ENCODE measurements at places on chromosomes 7 and 10. TPM values are rescaled to one million over a fixed set of nuclear protein-coding genes. Genes with fewer than 3 reads are reported as not detected.

- DNase-seq: no peak
Measured at GRCh38 chr10:43961523-43962345, 313.1 kb upstream of the ZNF32 start.

GRCh38 chr10:128364631-128365030 lies 238.4 kb upstream of the MKI67 start:
- no peak for DNase-seq

DNA sequence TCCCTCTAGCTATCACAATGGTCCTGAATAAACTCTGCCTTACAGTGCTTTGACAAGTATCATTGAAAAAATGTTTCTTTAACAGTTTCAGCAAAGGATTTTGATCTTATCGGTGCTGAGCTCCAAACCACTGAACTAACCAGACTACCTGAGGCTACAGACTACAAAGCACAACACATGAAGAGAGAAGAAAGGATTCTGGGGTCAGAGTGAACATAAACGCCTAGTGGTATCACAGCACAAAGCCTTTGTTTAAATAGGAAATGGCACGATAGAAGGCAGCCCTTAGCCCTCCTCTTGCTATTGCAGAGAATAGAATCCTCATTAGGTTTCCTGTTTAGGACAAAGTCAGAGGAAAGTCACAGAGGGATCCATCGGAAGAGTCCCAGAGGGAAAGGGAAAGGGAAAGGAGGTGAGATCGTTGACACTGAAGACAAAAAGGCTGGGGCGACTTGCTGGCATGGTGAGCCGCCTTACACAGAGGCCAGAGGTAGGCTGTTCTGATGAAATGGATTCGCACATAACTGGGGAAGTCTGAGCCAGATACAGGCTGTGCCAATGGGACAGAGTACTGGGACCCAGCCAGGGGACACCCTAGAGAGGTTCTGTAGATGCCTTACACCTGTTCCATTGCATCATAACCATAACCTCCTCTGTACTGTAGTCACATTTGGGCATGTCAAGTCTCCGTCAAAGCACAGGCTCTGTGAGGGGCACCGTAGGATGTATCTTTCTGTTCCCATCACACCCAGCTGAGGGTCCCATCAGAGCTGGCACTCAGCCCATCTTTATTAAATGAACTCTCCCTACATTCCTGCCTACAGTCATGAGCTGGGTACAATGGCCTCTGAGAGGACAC lies 71.5 kb downstream of the XPNPEP1 start:
- no peak for DNase-seq

GRCh38 chr10:8113616-8114015 lies 59.1 kb downstream of the GATA3 start:
- no peak for DNase-seq

DNA sequence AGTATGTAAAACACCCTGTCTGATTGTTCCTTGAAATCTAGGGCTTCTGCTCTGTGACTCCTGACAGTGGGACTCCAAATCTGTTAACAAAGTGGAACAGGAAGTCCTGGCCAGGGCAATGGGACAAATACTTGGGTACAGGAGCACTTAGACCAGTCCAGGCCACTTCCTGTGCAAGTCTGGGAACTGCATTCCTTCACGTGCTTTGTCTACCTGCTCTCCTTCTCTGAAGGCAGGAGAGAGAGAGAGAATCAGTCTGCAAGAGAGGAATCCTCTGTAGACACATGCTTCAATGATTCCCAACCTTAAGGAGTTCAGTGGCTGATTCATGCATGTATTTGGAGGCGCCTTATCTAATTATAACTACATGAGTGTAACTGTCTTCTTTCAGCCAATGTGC lies 530.2 kb downstream of the GATA3 start:
- DNase-seq: no peak

DNA sequence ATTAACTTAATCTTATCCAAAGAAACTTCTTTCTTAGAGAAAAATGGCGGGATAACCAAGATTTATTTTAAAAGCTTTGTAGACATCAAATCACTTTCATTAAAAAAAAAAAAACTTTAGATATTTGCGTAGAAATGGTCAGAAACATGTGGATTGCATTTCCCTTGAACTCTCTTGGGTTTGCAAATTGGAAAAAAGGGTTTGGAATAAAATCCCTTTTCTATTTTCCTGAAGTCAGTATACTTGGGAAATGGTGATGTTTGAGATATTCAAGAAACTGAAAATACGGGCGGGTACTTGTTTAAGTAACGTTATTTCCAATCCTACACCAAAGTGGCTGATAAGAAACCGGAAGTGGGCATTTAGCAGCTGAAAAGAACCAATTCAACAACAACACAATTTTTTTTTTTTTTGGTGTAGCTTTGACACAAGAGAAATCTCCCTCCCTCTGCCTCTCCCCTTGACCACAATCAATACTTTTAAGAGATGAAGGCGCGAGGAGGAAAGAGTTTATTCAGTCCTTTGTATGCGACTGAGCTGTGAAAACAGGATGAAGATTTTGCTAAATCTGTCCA lies 13.7 kb upstream of the GFRA1 start:
- DNase-seq: no peak

DNA sequence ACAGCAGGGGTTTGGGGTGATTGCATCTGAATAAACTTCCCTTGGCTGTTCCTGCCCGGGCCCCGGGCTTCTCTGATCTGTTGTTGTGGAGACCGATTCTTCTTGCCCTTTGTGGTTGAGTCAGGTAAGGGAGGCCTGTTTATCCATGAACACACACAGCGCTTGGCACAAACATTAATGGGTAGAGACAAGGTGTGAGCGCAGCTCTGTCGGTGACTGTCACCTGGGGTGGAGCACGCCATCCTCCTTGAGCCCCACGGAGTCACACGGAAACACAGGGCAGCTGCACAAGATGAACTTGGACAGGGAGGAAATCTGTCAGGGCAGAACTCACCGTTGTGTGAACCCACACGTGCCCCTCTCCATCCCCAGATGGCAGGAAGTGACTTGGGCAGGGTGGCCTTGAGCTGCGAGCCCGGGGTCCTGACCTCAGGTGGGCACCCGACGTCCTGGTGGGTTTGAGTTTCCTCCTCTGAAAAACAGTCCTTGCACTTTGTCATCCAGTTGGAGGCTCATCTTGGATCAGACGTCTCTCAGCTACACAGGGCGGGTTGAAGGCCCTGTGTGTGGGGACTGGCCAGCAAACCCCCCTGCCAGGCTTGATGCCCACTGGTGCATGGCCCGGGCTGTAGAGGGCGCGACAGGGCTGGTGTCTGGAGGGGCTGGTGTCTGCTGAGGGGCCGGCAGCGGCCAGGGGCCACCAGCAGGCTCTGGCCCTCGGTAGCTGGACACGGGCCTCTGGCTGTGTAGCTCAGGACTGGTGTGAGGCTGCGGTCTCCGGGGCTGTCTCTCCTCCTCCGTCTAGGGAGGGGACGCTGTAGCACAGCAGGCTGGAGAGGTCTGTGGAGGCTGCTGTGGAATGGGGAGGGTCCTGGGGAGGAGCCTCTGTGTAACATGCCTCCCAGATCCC lies 24.2 kb upstream of the SHH start:
- DNase-seq: no peak

GRCh38 chr7:135799881-135800280 lies 51.3 kb upstream of the FAM180A start:
- DNase-seq: no peak

- no peak for DNase-seq
Measured at GRCh38 chr10:122526892-122527291, 33.7 kb upstream of the DMBT1 start.

GRCh38 chr7:103075337-103075918 lies 488 bp downstream of the ARMC10 start:
- DNase-seq: peak; percentile 59

DNA sequence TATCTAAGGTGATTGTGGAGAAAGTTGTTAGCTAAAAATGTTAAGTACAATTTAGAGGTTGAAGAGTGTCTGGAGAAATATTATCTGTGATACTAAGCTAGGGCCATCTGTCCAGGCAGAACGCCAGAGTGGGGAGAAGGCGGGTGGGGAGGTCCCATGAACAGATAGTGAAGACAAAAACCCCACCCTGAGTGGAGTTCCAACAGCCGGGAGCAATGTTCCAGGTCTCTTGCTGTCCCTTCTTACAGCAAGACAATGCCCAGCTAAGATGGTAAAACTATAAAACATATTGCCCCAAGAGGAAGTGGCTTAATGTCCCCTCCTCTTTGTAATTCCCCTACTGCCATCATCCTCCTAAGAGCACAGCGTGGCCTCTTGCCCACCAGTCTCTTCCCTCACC lies 10.4 kb upstream of the IL15RA start:
- no peak for DNase-seq

DNA sequence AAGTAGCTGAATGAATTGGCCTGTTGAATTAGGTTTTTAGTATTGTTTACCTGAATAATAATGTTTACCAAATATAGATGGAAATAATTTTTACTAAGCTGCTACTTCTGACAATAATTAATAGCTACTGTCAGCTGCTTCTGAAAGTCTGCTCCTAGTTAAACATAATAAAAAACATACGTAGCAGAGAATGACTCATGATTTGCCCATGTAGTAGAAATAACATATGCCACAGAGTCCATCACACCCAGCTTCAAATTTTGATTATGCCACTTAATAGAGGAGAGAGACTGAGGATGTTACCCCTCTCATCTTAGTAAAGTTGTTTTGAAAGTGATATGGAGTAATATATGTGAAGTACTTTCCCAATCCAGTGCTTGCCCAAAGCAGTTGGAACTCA lies 57.6 kb upstream of the MDFIC start:
- DNase-seq: peak; percentile 46

- DNase-seq: peak; percentile 36
Measured at GRCh38 chr7:112370436-112370835, 79.8 kb upstream of the IFRD1 start.

- no peak for DNase-seq
Measured at GRCh38 chr7:139523968-139524815, 707 bp downstream of the CLEC2L start.

- DNase-seq: no peak
Measured at GRCh38 chr10:123759501-123760031, 93.4 kb downstream of the GPR26 start.

GRCh38 chr10:25117757-25118156 lies 57.0 kb upstream of the GPR158 start:
- DNase-seq: no peak

DNA sequence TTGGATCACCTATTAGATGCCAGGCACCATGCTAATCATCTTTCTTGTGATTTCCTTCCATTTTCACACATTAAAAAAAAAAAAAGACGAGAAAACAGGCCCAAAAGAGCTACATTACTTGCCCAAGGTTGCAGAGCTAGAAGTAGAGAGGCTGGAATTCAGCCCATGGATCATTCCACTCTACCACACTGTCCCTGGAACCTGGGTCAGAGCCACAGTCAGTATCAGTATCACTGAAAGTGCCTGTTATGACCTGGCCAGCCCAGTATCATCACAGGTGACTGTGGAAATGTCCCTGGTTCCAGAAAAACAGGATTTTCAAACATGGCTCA lies 3.3 kb upstream of the FLNC start:
- DNase-seq: no peak

DNA sequence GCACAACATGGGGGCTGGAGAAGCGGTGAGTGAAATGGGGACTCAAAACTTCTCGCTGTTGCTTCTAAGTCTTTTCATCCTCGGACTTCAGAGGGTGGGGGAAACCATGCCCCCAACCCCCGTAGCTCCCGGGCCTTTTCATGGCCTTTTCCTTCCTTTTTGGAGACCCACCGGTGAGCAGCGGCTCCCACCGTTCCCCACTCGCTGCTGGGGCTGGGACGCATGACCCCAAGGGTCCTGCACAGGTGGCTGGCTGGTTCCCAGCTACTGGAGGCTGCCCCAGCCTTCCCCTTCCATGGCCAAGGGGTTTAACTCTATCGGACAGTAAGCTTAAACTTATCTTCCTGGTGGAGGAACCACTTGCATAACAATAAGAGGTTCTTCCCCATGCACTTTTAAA lies 194.3 kb upstream of the FERD3L start:
- no peak for DNase-seq

DNA sequence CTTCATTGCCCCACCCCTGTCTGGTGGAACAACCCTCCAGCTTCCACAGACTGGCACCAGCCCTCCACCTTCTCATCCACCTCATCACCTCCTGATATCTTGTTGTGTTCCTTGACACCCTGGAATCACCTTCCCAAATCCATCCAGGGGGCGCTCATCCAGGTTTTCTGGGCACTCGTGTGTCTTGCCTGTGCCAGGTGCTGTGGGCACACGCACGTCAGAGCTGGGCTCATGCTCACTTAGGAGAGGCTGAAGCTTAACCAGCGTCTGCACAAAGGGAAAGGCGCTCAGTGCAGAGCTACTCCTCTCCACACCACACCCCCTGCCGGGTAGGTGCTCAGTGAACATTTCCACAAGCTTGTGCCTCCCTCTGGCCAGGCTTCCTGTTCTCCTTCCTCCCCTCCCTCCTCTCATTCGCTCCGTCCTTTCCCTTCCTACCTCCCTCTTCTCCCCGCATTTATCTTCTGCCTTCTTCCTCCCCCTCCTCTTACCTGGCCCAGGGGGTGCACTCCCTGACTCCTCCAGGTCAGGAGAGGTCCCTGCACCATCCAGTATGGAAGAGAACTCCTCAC lies 4.8 kb downstream of the ADCYAP1R1 start:
- no peak for DNase-seq

DNA sequence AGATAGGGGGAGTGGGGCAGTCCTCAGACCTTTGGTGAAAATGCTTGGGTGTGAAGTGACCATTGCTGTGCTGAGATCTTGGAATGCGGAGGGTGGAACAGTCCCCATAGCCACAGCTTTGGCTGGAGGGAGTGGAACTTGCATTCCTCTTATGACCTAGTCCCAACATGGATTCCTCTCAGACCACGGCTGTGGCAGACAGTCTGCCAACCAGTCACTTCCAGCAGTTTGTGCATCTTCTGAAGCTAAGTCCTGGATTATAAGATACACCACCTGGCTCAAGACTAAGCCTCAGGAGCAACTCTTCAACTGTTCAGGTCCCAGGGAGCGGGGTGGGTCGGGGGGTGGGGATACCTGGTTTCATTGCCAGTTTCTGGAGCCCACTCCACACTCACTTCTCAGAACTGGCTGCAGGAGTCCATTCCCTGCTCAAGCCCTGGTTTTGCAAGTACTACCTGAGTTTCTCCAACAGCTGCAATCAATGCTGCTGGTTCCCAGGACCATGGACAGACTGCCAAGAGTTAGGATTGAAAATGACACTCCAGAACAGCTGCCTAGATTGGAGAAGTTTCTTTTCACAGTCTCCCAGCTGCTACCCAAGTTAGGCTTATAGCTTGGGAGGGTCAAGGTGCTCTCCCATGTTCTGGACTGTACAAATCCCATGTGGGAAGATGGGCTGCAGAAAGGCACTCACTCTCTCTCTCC lies 29.1 kb upstream of the DGKB start:
- DNase-seq: no peak

DNA sequence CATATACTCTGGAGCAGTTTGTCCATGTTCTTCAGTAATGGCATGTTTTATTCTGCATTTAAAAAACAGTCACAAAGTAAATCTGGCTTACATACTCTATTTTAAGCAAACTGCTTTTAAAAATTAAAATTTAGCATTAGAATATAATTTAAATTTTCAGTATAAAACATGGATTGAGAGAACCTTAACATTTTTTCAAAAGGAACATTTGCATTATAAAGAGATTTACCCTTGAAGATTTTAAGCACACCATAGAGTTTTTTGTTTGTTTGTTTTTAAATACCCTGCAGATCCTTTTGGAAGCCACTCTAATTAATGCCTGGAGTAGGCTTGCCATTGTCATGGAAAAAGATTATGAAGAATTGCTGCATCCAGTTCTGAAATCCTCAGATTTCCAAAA lies 70.4 kb downstream of the ZNRF2 start:
- no peak for DNase-seq

The ADAM12 gene
- 1.8 TPM for total RNA-seq

The HPS6 gene
- 33.4 TPM for total RNA-seq

The TWIST1 gene
- total RNA-seq: 23.7 TPM

The ABCB1 gene
- total RNA-seq: under 0.01 TPM

The MCM10 gene
- total RNA-seq: 0.38 TPM

The WBP1L gene
- total RNA-seq: 26.1 TPM

The RELN gene
- total RNA-seq: not detected

The PRPS1L1 gene
- total RNA-seq: not detected

The NAT16 gene
- total RNA-seq: not detected
